Gastrocnemius medialis (tissue), 4 donors: ENCODE measurements at places on chromosomes 6 and 20. TPM values are rescaled to one million over a fixed set of nuclear protein-coding genes. Genes with fewer than 3 reads are reported as not detected.

FAM217A gene
- not detected for total RNA-seq

CASS4 gene
- total RNA-seq: 0.86 TPM

OOEP gene
- total RNA-seq: not detected

SCGN gene
- total RNA-seq: not detected

BCAS4 gene
- total RNA-seq: not detected

SLC22A2 gene
- total RNA-seq: not detected

BPIFA1 gene
- total RNA-seq: not detected

HBS1L gene
- 137 TPM for total RNA-seq

TFAP2A gene
- total RNA-seq: not detected

REM1 gene
- 0.87 TPM for total RNA-seq

MDFI gene
- total RNA-seq: not detected

TMEM217 gene
- not detected for total RNA-seq

NAPB gene
- total RNA-seq: 3.2 TPM

PPP1R14C gene
- 27.7 TPM for total RNA-seq

KCNK15 gene
- not detected for total RNA-seq

GCNT2 gene
- total RNA-seq: 0.56 TPM

IMPG1 gene
- not detected for total RNA-seq

NRSN1 gene
- not detected for total RNA-seq

ABT1 gene
- total RNA-seq: 7.1 TPM

C20orf204 gene
- total RNA-seq: 0.33 TPM

TXLNB gene
- total RNA-seq: 172 TPM

TLDC2 gene
- total RNA-seq: not detected

NMBR gene
- total RNA-seq: 0.23 TPM

CALHM6 gene
- 0.63 TPM for total RNA-seq

SPINT4 gene
- not detected for total RNA-seq

ATP9A gene
- 24.6 TPM for total RNA-seq

STMN3 gene
- total RNA-seq: 1.9 TPM

PRR18 gene
- not detected for total RNA-seq

CDH22 gene
- total RNA-seq: 0.39 TPM

KCNS1 gene
- total RNA-seq: not detected

PNPLA1 gene
- not detected for total RNA-seq

EBF4 gene
- not detected for total RNA-seq

CTNNBL1 gene
- total RNA-seq: 28.7 TPM

DEFB112 gene
- total RNA-seq: not detected

MACROD2 gene
- 2.5 TPM for total RNA-seq

RSPH9 gene
- total RNA-seq: not detected

FOXQ1 gene
- total RNA-seq: 0.42 TPM

HNF4A gene
- total RNA-seq: 0.83 TPM

CST1 gene
- not detected for total RNA-seq

HEY2 gene
- 5.9 TPM for total RNA-seq

PACRG gene
- 0.60 TPM for total RNA-seq

TULP1 gene
- not detected for total RNA-seq

SSTR4 gene
- total RNA-seq: not detected

SAMD3 gene
- not detected for total RNA-seq

GJA1 gene
- total RNA-seq: 9.6 TPM
